ENCODE measurements at places on chromosomes 1 and 21.

- DNase-seq: peak; percentile 54
These were observed 711.2 kb downstream of the MRPL39 start for GRCh38 chr21:24895885-24896734.

GRCh38 chr1:235632506-235633401 is 16.8 kb downstream of the GNG4 start:
- no peak for DNase-seq

- DNase-seq: no peak
These were observed 159.9 kb upstream of the JUN start for GRCh38 chr1:58943776-58944175.

- no peak for DNase-seq
These were observed 6.6 kb downstream of the TBX19 start for GRCh38 chr1:168287237-168287664.

- DNase-seq: no peak
These were observed 164.2 kb downstream of the TTLL7 start for GRCh38 chr1:83834621-83835264.

- DNase-seq: no peak
These were observed 60.6 kb downstream of the DDAH1 start for GRCh38 chr1:85404408-85404807.

DNA sequence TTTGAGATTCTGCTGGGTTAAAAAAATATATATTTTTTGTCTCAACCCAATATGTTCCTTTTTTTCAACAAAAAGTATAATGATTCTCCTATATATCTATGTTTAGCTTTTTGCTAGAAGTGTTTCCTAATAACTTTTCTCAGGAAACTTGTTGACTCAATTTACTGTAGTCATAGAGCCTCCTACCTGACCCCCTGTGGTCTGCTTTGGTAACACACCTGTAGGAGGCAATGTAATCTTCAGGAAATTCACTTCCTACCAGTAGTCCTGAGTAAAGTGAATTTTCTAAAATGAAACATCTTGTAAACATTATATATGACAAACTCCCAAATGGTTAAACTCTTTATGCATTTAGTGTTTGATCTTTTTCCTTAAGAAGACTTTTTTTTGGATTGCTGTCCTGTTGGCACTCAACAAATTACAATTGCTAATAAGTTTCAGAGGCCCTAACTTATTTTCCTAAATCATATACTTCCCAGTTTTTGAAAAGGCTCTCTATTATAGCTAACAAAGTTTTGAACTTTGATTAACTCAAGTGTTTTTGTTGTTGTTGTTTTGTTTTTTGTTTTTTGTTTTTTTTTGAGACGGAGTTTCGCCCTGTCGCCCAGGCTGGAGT is 118.3 kb downstream of the OLFML2B start:
- DNase-seq: no peak

GRCh38 chr1:160104486-160104885 is 6.1 kb upstream of the IGSF8 start:
- no peak for DNase-seq

- peak; percentile 57 for DNase-seq
These were observed 15.9 kb downstream of the RIMS3 start for GRCh38 chr1:40649592-40649930.

GRCh38 chr1:206809504-206810084 is 37.3 kb upstream of the IL10 start:
- peak; percentile 46 for DNase-seq

DNA sequence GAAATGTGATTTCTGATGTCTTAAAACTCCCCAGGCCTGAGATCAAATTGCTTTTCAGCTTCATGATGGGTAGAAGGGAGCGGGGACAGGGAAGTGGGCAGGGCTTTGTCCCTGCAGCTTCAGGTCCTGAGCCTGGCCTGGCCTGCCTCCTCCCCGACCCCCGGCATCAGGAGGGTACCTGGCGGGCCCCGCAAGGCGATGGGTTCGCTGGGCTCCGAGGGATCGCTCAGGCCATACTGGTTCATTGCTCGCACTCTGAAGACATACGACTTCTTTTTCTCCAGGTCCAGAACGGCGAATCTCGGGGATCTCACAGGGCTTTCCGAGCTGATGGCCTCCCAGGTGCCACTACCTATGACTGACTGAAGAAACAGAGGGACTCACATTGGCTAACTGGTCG is 25.5 kb downstream of the MYOM3 start:
- DNase-seq: no peak

- DNase-seq: no peak
These were observed 47.6 kb upstream of the DMRTB1 start for GRCh38 chr1:53411541-53412152.

GRCh38 chr1:179911812-179912211 is 29.7 kb downstream of the TOR1AIP1 start:
- no peak for DNase-seq

DNA sequence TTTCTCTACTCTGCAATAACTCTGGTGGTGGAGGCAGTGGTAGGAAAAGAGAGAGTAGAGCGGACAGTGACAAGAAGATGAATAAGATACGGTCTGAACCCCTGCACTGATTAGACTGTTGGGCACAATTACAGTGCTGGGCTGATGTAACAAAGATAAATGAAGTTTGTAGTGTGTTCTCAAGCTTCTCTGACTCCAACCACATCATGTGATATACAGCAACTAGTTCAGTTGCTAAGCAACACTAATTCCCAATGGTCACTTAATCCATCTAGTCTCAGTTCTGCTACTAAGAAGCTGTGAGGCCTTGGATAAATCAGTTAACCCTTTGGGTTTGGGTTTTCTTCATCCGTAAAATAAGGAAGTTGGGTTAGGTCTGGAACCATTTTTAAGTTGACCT is 17.3 kb downstream of the DDR2 start:
- DNase-seq: no peak

- DNase-seq: peak; percentile 92
These were observed 45.8 kb downstream of the TMCC2 start for GRCh38 chr1:205273551-205273982.

GRCh38 chr1:170544624-170545023 is 12.7 kb downstream of the GORAB start:
- DNase-seq: peak; percentile 26

DNA sequence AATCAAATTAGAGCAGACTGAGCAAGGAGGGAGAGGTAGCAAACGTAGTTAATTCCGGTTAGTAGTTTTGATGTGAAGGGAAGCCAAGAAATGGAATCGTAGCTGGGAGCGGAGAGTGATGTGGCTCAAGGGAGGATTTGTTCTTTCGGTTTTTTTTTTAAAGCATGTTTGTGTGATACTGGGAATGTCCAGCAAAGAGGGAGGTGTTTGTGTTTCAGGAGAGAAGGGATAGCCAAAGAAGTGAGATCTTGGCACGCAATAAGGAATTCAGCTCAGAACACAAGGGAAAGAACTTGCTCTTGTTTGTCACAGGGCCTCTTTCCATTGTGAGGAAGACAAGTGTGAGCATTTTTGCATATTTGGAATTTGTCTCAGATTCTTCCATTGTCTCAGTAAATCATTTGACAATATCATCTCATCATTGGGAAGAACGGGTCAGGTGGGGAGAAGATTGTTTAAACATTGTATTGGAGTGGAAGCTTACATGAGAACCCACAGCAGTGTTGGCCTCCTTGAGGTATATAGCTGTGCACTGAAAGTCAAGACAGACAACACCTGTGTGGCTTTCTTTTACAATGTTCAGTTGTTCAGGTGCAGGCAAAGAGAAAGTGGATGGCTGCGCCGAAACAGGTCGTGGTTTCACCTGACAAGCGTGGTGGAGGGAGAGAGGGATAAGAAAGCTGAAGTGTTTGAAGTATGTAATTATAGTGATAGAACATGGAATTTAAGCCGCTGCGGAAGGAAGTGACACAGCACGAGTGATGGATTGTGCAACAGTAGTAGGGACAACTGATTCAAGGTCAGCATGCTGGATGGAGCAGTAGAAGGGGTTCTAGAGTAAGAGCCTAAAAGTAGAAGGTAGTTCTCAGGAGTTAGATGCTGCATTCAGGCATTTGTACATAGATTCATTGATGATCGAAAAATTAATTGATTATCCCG is 25.4 kb downstream of the FMN2 start:
- DNase-seq: no peak

DNA sequence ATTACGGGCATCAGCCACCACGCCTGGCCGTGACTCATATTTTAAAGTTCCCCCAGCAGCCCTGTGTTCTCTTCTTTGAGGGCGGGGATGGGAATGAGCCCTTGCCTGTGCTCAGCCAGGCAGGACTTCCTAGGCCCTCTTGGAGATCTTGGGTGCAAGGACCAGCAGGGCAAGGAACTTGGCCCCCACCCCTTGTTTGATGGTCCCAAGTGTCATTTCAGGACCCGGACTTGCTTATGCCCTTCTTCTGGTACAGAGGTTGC is 9.3 kb downstream of the RASSF5 start:
- DNase-seq: no peak

- DNase-seq: no peak
These were observed 250.1 kb downstream of the HMCN1 start for GRCh38 chr1:185984113-185984836.

DNA sequence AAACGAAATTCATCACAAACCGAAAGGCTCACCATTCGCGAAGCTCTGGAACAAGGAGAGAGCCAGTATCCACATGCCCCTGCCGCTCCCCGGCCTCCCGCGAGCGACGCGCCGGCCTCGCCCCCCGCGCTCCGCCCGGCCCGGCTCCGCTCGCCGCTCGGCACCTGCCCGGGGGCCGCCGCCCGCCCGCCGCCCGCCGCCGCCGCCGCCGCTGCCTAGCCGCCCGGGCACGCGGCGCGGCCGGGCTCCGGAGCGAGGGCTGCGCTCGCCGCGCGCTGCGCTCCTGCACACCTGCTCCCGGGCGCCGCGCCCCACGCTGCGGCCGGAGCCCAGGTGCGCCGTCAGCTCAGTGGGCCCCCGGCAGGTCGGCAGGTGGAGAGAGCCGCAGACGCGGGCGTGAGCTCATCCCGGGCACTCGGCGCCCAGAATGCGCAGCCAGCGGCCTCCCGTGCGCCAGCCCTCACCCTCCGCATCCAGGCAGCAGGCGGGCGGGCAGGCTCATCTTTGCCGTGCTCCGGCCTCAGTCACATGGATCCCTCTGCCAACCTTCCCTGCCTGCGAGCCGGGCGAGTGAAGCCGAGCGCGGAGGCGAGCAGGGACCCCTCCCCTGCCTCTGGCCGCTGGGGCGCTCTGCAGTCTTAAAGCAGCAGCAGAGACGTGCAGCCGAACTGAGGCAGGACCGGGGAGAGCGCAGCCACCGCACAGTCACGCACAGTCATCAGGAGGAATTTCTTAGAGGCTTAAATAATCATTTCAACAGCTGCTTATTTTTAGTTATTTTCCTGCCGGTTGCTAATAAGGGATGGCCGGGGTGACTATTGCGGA is at the start of gene DSCAM:
Gene DSCAM, minus strand, starts transcription at position 572 of the 825 bp plus-strand sequence. Its CDS starts 497 bp downstream, at position 75.
- peak; percentile 87 for DNase-seq

DNA sequence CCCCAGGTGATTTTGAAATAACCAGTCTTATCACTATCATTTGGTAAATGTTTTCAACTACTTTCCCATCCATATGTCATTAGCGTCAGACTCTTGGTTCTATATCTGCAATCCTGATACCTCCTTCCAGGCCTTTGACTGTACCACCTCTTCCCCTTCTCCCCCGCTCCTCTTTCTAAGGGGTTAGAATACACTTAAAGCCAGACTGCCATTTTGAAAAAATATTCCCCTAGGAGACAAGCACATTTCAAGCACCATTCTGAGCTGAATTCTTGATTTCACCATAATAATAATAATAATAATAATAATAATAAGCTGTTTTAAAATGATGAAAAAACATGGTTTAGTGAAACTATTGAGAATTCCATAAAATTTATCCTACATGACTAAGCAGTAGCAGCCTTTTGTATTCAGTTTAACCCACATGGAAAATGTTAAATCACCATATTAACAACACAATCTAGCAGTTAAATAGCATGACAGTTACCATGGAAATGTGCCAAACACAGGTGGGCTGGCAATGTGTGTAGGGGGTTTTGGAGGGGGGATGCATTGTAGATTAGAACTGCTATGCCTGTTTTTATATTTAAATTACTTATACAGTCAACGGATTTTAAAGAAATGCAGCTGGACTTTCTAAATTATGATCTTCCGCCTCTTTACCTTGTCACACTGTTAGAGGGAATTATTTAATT is 480.2 kb upstream of the DEPDC1 start:
- no peak for DNase-seq

- DNase-seq: peak; percentile 86
These were observed 42.4 kb upstream of the FMO2 start for GRCh38 chr1:171142416-171143385.

DNA sequence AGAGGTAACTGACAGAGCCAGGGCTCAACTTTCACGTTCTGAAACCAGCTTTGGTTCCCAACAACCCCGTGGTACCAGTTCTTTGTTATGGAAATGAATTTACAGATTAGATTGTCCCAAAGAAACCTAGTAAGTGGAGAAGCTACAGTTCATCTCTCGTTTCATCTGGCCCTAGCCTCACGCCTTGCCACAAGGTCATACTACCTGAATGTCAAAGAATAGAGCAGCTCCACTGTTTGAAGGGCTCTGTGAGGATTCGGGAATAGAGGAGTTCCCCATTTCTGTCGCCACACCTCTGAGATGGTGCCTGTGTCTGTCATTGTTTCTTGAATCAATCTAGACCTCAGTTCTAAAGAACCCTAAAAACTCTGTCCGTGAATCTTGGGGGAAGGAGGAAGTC is 15.0 kb upstream of the CDC42 start:
- no peak for DNase-seq

DNA sequence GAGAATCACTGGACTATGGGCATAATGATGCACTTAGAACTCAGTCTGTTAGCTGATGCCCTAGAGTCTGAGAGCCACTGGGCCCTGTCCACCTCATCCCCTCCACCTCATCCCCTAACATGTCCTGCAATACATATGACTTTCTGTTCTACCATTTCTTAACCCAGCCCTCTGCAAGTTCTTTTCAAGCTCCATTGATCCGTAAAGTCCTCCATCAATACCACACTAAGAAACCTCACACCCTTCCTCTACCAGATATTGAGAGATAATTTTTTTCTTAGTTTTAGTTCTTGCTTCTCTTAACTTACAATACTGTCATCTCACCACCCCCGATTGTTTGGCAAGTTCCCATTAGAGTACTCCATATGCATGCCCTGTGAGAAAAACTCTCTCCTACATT is 22.1 kb downstream of the FCRL4 start:
- no peak for DNase-seq

GRCh38 chr1:11365744-11366387 is 92.9 kb downstream of the UBIAD1 start:
- DNase-seq: no peak

- no peak for DNase-seq
These were observed 30.4 kb downstream of the TMEM63A start for GRCh38 chr1:225851805-225852204.

DNA sequence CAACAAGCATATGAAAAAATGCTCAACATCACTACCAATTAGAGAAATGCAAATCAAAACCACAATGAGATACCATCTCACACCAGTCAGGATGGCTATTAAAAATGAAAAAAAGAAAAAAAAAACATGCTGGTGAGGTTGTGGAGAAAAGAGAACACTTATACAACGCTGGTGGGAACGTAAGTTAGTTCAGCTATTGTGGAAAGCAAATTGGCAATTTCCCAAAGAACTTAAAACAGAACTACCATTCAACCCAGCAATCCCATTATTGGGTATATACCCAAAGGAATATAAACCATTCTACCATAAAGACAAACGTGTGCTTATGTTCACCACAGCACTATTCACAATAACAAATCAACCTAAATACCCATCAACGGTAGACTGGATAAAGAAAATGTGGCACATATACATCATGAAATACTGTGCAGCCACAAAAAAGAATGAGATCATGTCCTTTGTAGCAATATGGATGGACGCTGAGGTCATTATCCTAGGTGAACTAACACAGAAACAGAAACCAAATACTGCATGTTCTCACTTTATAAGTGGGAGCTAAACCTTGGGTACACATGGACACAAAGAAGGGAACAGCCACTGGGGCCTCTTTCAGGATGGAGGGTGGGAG is 49.5 kb downstream of the LYST start:
- no peak for DNase-seq
